CD4-positive, alpha-beta T cell treated with Interleukin-4 for 4 hours (primary cell): ENCODE measurements at places on chromosomes 13 and 19.

DNA sequence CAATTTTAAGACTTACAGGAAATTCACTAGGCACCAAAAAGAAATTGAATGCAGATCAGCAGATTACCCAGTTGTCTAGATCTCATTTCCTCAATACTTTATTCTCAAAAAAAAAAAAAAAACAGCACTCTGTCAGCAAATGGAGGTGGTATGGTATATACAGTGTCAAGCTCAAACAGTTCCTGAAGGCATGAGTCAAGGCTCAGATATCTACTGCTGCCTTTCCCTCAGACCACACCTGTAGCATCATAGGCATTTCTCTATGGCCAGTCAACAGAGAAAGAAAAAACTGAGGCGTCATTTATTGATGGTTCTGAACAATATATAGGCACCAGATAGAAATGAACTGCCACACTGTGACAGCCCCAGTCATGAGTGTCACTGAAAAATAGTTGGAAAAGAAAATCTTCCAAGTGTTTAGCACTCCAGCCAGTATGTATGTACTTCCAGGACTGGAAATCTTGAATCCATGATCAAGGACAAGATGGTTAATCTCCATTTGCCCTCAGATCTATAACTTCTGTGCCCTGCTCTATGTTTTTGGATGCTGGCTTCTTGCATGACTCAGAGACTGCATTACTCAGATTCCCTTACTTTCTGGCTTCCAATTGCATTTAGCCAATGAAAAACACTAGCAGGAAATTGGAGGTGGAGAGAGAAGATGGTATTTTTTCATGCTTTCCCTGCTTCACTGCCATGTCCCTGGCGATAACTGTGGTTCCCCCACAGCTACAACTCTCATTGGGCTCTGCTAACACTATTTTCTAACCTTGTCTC, 8.4 kb upstream of the COG3 start:
- no peak for DNase-seq

DNA sequence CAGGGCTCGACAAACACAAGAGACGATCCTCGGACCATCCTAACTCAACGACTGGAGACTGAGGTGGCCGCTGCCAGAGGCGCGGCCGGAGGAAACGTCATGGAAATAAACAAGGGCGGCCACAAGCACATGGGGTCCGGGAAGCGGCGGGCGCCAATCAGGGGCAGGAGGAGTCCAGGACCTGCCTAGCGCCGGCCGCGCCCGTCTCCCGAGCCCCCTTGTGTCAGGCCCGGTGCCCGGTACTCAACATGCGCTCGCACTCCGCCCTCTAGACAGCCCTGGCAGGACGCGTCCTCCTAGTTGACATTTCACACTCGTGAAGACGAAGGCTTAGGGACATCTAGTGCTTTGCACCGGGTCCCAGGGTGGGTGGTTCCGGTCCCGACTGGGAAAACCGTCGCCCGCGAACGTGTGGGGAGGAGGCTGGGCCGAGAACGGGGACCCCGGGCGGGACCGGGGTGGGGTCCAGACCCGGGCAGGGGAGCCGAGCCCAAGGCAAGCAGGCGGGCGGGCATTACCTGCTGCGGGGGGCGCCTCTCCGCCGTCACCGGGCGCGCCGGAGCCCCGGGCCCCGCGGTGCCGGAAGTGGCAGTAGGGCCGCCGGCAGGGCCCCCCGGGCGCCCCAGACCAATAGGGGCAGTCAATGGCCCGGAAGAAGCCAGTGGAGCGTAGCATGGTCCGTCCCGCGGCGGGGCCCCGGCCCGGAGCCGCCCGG, 442 bp downstream of the REXO1 start:
- no peak for DNase-seq

- peak; percentile 77 for DNase-seq
Measured at GRCh38 chr13:46184277-46184699, 2.3 kb upstream of the LCP1 start.

- DNase-seq: no peak
Measured at GRCh38 chr19:16106121-16106520, 5.6 kb upstream of the RAB8A start.

- DNase-seq: no peak
Measured at GRCh38 chr19:11418549-11419506, at the start of gene RGL3. Gene RGL3 (minus strand): TSS chr19:11419314. CDS start chr19:11419278, 36 bp downstream.

DNA sequence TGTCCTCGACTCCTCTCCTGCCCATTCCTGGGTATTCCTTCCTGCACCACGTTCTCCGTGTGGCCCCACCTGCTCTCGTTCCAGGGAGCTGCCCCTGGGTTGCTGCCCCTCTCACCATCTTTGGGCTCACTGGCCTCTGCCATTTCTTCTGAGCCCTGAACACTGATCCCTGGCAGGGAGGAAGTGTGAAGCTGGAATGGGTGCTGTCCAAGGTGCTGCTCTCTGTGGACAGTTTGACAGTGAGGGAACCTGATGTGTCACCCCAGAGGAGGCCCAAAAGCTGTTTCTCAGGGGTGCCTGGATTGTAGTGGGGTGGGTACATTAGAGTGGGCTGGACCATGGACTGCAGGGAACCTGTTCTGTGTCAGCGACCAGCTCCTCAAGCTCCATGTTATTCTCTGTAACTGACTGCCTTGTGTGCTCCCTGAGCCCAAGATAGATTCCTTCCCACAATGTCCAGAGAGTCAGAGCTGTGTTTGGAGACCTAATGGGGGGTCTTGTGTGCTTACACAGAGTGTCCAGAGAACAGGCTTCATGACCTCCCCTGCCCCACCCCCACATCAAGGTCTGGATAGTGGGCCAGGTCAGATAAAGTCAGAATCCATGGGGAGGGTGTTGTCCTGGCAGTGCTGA, 7.2 kb upstream of the CEACAM8 start:
- DNase-seq: no peak

GRCh38 chr13:94705081-94706030, 7.0 kb downstream of the SOX21 start:
- DNase-seq: no peak

GRCh38 chr13:37340901-37341670, 235.6 kb upstream of the CSNK1A1L start:
- no peak for DNase-seq

- no peak for DNase-seq
Measured at GRCh38 chr19:47615714-47616113, 6.8 kb downstream of the BICRA start.

GRCh38 chr13:20121159-20121525, 39.7 kb downstream of the GJA3 start:
- no peak for DNase-seq

DNA sequence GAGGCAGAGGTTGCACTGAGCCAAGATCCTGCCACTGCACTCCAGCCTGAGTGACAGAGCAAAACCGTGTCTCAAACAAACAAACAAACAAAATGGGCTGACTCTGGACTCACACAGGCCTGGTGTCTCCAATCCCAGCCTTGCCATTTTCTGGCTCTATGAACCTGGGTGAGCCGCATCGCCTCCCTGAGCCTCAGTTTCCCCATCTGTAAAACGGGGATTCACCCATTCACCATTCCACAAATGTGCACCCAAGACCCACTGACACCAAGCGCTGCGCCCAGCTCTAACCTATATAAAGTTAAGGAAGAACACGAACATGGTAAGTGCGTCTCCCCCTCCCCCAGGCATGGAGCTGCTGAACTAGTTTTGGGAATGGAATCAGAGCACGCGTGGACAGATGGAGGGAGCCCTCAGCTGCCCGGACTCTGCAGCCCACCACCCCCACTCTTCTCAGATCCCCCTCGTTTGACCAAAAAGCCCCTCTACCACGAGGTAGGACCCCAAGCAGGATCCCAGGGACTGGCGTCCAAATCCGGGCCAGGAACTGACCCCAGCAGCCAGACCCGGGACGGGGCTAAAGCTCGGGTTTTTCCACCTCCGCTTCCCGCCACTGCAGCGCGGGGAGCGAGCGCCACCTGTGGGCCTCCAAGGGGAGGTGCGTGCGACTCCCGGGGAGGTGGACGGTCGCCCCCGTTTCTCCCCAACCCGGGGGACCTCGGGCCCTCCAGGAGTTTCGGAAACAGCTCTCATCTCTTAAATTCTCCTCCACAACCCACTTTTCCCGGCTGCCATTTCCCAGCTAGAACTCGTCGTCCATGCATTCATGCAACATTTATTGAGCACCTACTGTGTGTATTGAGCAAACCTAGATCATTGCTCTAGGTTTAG, 33.0 kb upstream of the ADGRE5 start:
- DNase-seq: peak; percentile 46

DNA sequence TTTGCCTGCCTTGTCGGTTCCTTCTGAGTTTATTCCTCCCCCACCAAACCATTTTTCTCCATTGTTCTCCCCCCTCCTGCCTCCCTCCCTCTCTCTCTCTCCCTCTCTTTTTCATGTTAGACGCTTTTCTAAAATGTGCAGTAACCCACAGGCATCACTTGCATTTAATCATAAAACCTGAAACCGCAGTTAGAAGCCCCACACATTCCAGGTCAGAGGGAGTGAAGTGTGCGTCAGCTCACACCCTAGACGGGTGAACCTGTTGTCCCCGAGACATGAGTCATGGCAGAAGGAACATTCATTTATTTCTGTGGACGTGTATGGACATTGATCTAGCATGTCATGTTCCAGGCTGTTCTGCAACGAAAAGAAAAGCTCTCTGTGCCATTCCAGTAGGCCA, 19.9 kb downstream of the ONECUT3 start:
- no peak for DNase-seq

- DNase-seq: no peak
Measured at GRCh38 chr19:45113628-45114027, 20.6 kb downstream of the PPP1R37 start.

- DNase-seq: no peak
Measured at GRCh38 chr13:22103046-22104027, 432.5 kb downstream of the FGF9 start.

DNA sequence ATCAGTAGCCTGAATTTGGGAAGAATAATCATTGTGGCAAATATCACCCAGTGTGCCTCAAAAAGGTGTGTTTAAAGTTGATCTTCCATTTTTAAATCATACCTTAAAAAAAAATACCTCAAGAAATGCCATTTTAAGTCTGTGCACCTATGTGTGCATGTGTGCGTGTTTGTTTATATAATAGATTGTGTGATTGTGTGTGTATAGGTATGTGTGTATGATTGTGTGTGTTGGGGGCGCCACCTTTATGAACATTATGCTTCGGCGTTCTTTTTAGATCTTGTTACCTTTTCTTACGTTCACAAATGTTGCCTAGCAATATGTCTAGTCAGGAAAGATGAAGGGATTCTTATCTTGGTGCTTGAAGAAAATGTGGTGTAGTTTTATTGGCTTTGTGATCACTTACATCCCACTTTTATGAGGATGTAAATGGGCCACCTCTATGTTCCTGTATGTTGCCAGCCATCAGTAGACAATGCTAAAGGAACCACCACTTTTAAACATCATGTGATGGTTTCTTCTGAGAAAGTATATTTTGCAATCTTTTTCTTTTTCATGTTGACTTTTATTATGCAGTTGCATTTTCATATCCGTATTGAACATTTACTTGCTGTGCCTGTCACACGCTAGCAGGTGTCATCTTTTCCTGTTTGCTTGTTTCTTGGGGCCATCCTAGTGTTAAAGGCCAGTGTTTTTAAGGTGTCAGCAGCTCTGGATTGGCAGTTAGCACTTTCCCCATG, 2.2 kb upstream of the IRS2 start:
- DNase-seq: no peak

GRCh38 chr19:16338470-16339360, 14.1 kb downstream of the KLF2 start:
- DNase-seq: peak; percentile 51

DNA sequence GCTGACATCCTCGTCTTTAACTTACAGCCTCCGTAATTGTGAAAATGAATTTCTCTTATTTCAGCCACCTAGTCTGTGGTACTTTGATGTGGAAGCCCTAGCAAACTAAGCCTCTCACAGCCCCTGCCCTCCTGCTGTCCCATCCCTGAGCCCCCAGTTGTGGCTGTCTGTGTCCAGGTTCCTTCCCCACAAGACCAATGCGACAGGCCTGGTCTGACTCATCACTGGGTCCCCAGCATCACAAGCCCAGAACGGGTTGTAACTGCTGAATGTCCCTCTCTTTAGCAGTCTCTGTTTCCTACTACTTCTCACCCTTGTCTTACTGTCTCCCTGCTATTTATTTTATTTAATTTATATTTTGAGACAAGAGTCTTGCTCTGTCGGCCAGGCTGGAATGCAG, 5.7 kb downstream of the POU2F2 start:
- DNase-seq: no peak

- DNase-seq: no peak
Measured at GRCh38 chr13:23289917-23290357, 109.2 kb downstream of the SGCG start.

- no peak for DNase-seq
Measured at GRCh38 chr13:96792736-96793403, 201.4 kb downstream of the OXGR1 start.

GRCh38 chr13:60398907-60399589, 2.0 kb downstream of the TDRD3 start:
- no peak for DNase-seq

GRCh38 chr13:99124794-99125316, 75.8 kb upstream of the UBAC2 start:
- peak; percentile 33 for DNase-seq

DNA sequence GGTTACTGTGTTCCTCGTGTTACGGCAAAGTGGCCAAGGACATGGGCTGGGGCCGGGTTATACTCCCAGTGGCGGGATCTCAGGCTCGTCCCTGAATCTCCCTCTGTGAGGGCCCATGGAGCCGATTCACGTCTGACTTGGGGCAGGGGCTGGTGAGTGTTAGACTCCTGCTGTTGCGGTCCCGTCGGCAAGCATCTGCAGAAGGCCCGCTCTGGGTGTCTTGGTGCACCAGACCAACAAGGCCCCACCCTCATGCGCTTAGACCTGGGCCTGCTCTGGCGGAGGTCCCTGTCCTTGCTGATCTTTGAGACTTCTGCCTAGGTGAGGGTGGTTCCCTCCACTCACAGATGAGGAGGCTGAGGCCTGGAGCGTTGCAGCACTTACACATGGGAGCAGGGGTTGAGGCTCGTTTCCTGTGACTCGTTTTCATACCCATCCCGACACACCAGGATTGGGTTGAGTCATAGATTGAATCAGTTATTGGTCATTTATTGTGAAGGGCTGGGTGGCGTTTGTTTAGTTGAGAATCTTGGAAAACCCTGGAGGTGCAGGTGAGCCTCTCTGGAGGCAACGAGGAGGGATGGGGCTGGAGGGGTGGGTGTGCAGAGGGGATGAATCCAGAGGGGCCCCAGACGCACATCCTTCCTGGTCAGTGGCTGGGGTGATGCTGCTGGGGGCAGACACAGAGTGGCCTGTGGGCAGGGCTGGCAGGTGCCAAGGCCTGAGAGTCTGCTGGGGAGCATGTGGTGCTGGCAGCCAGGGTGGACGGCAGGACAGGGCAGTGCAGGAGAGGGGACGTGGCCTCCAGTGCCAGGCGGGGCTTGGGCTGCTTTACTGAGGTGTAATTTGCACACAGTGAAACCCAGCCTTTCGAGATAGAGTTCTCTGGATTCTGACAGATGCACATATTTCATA, 4.6 kb downstream of the EPN1 start:
- DNase-seq: no peak

DNA sequence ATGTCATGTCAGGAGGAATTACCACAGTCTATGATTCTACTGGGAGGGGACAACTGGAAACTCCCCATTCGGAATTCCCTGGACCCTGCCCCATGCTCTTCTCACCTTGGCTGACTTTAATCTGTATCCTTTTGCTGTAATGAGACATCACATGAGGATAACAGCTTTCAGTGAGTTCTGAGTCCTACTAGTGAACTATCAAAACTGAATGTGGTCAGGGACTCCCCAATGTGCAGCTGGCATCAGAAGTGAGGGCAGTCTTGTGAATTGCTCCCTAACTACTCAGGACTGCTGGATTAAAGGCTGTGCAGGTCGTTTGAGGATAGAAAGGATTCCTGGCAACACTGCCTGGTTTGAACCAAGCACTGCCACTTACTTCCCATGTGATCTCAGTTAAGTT, 15.2 kb downstream of the SIGLEC7 start:
- no peak for DNase-seq
